Activated naive CD4-positive, alpha-beta T cell treated with anti-CD3 and anti-CD28 coated beads for 36 hours (primary cell): ENCODE measurements at places on chromosomes 4 and X. TPM values are rescaled to one million over a fixed set of nuclear protein-coding genes. Genes with fewer than 3 reads are reported as not detected.

DNA sequence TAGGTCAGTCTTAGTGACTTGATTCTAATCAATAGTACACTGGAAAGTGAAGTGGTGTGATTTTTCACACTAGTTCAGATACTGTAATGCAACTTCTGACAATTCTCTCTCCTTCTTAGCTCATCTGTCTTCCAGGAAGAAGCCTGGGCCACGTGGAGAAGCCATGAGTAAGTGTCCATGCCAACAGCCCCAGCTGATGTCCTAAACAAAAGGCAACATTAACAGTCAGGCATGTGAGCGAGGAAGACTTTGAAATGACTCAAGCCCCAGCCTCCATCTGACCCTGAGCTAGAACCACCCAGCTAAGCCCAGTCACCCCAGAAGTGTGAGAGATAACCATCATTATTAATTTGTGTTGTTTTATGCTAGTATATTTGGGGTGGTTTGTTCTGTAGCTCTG lies 115.7 kb upstream of the MAGEB16 start:
- no peaks in the 10 kb centered on the region for H3K27me3 ChIP-seq
- H3K4me3 ChIP-seq, result no peak overlapping the region
- H3K4me1 ChIP-seq, result no peaks in the 10 kb centered on the region
- H3K27ac ChIP-seq, result no peak overlapping the region

DNA sequence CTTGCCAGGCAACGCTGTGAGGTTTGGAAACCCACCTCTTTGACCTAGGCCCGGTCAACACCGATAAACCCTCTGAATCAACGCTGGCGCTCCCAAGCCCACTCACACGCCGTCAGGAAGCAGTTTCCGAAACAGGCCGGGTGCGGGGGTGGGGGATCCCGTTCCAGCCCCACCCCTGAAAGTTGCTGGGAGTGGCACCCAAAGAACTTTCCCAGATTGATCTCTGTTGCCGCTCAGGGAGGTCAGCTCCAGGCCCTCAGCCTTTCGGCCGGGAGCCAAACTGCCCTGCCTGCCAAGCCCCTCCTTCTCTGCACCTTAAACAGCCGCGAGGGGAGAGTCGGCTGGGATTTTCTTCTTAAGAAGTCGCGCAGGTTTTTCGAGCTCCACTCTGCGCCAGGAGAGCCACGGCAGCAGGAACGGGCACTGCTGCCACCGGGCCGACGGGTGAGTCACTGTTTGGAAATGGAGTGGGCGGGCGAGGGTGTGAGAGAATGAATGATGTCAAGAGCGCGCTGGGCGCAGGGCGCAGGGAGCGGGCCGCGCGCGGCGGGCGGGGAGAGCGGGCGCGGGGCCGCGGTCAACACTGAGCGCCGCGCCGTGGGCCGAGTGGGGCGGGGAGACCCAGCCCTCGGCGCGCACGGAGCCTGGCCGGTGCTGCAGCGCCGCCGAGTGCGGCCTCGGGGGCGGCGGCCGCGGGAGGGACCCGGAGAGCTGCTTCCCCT lies at the start of gene SGMS2:
Gene SGMS2 (plus strand): TSS at position 583 of the 722 bp plus-strand sequence. CDS start 70,622 bp downstream, outside the sequence.
- H3K27me3 ChIP-seq, result peaks cover 44% of the 10 kb centered on the region
- H3K27ac ChIP-seq, result no peak within 1 kb of the TSS
- DNase-seq, result peak; percentile 85
- H3K4me1 ChIP-seq, result peaks cover 9% of the 10 kb centered on the region
- peak within 1 kb of the TSS; percentile 78 for H3K4me3 ChIP-seq
- no peaks in the 10 kb centered on the region for H3K36me3 ChIP-seq

DNA sequence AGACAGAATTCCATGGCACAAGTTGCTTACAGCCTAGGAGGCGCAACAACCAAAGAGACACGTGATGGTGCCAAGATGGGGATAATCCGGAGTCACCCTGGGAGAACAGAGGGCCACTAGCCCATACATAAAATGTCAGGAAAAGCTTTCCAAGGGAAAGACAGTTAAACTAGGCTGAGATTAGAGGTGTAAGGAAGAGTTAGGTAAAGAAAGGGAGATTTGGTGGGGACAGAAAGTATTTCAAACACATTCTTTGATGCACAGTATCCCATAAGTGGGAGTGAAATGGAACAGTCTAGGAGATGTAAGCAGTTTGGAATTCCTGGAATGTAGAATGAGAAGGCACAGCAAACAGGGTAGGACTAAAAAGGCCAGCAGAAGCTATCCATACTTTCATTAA lies 860.9 kb upstream of the LCORL start:
- H3K4me1 ChIP-seq, result no peaks in the 10 kb centered on the region
- DNase-seq, result no peak
- H3K4me3 ChIP-seq, result no peak overlapping the region
- H3K27me3 ChIP-seq, result no peaks in the 10 kb centered on the region

HGFAC gene
- not detected for total RNA-seq

DNA sequence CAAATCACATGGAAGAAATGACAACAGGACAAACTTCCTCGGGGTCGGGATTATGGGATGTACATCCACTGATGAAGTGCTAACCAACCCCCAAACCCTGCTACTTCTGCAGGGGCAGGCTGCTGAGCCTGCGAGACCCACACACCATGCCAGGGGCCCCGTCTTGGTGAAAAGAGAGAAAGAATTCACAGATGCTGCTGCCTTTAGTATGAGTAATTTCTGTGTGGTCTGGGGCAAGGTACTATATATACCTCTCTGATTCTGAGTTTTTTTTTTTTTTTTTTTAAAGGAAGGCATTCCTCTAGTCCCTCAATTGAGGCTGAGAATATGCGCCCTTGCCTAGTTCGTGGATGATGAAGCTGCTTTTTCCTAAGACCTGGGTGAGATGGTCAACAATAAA lies 24.8 kb downstream of the PDHA1 start:
- DNase-seq, result no peak
- H3K27ac ChIP-seq, result no peak overlapping the region
- H3K36me3 ChIP-seq, result peaks cover 10% of the 10 kb centered on the region

DNA sequence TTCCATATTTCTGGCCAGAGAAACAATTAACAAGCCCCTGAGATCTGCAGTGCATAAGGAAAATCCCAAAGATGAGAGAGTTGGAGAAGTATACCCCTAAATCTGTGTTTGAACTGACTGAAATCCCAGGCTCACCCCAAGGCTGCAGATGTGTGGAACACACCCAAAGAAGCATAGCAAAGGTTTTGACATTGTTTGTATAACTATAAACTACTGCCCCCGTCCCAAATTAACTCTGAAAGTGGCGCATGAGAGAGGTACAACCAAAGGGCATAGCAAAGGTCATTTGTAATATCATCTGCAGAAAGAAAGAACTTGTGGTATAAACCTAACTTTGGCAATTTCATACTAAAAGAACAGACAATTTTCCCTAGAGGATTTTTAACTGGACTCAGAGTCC lies 157.9 kb downstream of the DCAF12L1 start:
- no peak for DNase-seq
- H3K4me1 ChIP-seq, result no peaks in the 10 kb centered on the region
- no peaks in the 10 kb centered on the region for H3K36me3 ChIP-seq
- H3K27ac ChIP-seq, result no peak overlapping the region
- H3K4me3 ChIP-seq, result no peak overlapping the region
- no peaks in the 10 kb centered on the region for H3K27me3 ChIP-seq
